ENCODE measurements at places on chromosomes 4 and X.

DNA sequence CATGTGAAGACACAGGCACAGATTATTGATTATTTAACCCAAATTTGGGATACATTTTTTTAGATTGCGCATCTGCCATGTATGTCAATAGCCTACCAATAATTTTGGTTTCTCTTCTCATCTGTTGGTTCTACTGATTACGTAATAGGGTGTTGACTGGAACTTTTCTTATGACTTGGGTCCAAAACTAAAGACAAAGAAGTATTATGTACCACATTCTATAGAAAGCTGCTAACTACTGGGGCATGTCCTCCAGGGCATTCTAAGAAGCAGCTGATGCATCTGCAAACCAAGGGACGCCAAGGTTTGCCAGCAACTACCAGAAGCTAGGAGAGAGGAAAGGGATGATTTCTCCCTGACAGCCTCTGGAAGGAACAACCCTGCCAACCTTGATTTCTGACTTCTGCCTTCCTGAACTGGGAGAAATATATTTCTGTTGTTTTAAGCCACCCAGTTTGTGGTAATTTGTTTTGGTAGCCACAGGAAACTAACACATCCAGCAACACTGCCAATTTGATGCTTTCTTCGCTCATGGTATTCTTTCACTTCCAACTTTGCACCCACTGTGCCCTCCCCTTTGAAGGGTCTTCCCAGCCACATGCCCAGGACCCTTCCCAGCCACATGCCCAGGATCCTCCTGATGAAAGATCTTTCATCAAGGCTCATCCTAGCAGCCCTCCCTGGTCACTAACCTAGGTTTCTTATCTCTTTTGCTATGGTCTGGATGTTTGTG, 15.9 kb upstream of the TLR1 start:
- DNase-seq = no peak

DNA sequence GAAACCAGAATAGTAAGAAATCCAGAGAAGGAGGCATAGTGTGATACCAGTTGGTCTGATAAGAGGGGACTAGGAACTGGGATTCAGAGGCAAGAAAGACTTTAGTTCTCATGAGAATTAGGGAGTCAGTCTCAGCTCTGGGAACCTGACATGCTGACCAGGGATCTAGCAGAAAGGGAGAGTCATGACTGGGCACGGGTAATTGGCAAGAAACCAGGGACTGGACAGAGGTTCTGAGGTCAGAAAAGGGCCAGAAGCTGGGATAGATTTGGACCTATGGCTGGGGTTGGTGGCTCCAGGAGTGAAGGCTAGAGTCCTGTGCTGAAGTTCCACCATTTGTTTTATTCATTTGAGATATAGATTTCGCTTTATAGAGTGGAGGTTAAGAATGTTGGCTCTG, 110.2 kb upstream of the C1GALT1C1 start:
- DNase-seq = no peak

GRCh38 chr4:92305148-92305877, 1.5 kb downstream of the GRID2 start:
- no peak for DNase-seq

- DNase-seq = no peak
These were observed 41.9 kb upstream of the ETNPPL start for GRCh38 chr4:108804648-108805273.

DNA sequence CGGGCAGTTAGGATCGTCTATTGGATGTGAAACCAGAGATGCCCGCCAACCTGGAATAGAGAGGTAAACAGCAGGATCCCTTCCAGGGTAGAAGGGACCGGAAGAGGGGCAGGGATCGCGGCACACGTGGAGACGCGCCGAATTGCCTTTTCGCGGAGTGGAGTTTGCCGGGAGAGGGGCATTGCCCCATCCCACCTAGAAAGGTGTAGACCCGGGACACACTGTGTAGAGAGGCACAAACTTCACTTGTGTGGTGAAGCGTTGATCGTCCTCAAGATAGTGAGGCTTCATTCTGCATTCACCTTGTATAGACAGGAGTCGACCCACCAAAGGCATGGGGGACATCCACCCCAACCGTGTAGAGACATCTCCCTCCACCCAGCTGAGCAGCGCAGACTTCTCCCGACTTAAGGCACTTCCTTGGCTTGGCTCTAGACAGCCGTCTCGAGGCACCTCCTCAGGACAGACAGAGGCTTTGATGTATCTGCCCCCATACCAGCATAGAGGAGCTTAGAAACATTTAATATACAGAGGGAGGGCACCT, 410 bp downstream of the GNL3L start:
- no peak for DNase-seq

- DNase-seq = no peak
These were observed 198.2 kb downstream of the RASL11B start for GRCh38 chr4:53060278-53060677.

DNA sequence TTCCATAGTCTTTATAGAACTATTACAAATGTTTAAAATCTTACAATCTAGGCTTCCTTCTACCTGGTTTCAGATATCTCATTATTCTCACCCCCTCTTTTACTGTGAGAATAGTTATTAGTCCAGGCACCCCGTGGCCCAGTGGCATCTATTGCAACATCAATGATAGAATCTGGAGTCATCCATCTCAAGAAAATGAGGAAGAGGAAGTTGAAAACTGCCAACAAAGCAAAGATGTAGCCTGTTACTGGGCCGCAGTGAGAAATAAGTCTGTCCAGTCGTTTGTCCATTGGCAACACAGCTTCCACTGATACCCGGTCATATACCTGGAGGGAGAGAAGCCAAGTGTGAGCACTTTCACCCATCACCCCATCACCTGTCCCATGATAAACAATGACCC, 6.0 kb upstream of the ASB11 start:
- DNase-seq = no peak

DNA sequence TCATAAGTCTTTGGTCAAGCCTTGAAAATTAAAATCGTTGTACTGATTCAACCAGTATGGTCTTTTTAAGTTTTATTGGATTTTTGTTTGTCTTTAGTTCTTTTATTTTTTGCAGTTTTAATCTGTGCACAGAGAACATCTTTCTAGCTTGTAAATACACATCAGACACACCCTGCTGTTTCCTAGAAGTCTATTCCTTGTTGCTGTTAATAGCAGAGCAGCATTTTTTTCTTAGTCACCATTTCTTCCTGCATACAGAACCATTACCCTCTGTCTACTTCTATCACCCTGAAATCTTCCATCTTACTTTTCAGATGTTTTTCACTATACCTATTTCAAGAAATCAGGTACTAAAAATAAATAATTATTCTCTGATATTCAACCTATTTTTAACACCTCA, 375.4 kb downstream of the GRID2 start:
- DNase-seq = no peak

GRCh38 chr4:179372242-179372641, 1930.0 kb upstream of the AGA start:
- no peak for DNase-seq

DNA sequence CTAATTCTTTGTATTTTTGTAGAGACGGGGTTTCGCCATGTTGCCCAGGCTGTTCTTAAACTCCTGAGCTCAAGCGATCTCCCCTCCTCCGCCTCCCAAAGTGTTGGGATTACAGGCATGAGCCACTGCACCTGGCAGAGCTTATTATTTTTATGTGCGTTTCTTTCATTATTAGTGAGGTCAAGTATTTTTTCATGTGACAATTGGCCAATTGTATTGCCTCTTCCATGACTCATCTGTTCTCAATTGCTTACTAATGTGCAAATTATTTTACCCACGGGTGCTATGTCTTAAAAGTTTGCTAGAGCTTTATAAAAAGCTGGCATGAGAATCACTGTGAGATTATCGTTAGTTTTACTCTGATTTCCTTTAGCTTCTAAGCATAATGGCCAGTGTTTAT, 13.0 kb upstream of the ARX start:
- DNase-seq = no peak

GRCh38 chr4:94256828-94257227, 49.2 kb downstream of the SMARCAD1 start:
- no peak for DNase-seq

- DNase-seq = no peak
These were observed 36.9 kb downstream of the RELL1 start for GRCh38 chr4:37649268-37649667.

DNA sequence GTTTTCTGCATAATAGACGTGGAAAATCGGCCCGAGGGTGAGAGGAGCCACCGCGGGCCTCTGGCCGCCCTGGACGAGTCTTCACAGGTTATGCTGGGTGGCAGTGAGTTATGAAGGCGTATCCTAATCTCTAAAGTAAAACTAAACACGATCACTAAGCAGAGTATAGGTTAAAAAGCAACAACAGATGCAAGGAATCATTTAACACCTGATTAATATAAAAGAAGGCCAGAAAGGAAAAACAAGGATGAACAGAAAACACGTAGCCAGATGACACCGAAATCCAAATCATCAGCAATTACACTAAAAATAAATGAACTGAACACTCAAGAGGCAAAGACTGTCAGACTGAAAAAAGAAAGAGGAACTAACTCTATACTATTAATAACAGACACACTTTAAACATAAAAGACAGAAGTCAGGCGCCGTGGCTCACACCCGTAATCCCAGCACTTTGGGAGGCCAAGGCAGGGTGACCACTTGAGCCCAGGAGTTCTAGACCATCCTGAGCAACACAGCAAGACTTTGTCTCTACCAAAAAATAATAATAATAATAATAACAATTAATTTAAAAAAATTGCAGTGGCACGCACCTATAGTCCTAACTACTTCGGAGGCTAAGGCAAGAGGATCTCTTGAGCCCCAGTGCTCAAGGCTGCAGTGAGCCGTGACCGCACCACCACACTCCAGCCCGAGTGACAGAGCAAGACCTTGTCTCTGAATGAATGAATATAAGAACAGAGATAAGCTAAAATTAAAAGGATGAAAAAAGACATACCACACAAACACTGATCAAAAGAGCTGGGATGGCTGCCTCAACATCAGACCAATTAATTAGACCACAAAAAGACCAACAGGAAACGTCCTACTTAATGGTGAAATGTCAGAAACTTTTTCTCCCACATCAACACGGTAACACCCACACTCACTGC, 30.0 kb downstream of the CTBP1 start:
- no peak for DNase-seq

DNA sequence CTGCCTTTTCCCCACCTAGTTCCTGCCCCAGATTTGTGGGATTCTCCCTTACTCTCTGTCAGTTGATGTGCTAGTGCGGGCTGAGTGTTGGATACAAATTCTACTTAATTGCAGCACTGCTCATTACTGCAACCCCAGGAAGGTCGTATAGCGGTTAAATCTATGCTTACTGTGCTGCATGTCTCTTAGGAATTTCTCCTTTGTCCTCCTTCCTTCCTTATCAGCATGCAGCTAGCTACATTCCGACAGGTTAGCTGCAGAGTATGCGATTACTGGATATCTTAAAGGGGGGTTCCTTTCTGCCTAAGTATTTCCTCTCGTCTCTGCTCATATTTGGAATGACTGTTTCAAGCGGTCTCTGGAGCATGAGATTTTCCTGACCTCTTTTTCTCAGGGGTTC, 662.8 kb downstream of the TLL1 start:
- DNase-seq = no peak

DNA sequence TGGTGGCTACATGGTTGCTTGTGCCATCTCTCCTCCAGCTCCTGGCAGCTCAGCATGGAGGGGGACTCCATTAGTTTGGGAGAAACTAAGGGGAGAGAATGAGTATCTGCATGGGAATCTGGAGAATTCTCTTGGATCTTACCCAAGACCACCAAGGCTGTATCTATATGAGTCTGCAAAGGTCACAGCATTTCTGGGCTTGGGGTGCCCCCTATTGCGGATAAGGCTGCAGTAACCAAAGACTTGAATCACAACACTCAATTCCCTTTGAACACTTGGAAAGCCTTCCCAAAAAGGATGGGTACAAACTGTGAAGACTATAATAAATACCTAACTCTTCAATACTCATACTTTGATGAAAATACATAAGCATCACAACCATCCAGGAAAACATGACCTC, 623.5 kb upstream of the NR3C2 start:
- DNase-seq = no peak

GRCh38 chr4:24607334-24607733, 23.0 kb upstream of the DHX15 start:
- DNase-seq = no peak

DNA sequence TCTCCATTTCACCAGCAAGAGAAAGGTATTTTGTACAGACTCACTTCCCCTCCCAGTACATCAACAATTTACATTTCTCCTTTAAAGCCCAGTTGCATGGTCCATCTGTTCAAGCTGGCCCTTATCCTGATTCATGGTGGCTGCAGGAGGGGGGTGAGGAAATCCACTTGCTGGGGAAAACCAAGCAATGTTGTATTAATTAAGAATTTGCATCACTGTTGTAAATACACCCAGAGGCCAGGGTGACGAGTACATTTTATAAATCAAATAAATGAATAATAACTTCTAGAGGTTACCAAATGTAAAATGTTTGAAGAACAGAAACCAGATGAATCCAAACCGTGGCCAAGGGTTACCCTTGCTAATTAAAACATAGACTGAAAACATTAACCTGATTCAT, 395.9 kb upstream of the INTU start:
- DNase-seq = no peak

DNA sequence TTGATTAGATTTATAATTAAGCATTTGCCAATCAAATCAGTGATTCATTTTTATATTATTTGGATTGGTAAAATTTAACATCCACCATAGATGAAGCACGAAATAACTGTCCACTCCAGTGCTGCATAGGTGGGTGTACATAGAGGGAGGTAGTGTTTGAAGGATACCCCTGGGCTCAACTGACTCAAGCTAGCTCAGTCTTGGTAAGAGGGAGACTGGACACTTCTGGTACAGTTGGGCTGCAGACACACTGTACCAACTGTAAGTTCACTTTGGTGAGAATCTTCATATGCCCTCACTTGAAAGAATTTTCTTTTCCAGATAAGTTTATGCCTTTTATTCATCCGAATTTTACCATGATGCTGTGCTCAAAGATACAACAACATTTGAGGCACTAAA, 48.6 kb upstream of the UGT2B15 start:
- DNase-seq = no peak

DNA sequence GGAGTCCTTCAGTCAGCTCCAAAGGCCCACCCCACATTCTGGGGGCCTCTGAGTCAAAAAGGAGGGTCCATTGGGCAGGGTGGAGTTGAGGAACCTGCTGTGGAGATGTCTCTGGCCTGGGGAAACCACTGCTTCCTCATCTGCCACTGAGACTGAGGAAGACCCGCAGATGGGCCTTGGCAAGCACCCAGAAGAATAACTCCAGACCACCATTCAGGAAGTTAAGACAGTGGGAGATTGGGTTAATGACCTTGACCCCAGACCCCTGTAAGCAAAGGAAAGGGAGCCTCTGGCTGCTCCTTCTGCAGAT, 8.1 kb upstream of the HSD17B10 start:
- no peak for DNase-seq

- DNase-seq = no peak
These were observed 234.7 kb upstream of the DIAPH2 start for GRCh38 chrX:96449896-96450295.

GRCh38 chrX:44596277-44596676, 53.6 kb upstream of the FUNDC1 start:
- no peak for DNase-seq

DNA sequence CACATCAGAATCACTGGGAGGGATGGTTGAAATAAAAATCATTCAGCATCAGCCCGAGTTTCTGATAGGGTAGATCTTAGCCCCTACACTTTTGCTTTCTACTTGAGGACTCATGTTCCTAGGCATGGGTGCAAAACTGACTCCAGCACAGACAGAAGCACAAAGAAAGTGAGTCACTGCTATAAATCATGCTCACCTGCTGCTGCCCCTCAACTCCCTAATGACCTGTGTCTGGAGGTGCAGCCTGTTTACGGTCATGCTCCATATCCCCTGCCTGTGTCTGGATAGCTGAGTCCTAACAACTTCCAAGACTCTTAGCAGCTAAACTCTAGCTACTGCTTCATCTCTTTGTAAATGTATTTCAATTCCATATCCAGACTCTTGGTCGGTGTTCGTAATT, 57.8 kb downstream of the ADGRA3 start:
- DNase-seq = no peak

GRCh38 chrX:138704596-138704995, 6.9 kb downstream of the FGF13 start:
- DNase-seq = no peak
